Spinal cord (tissue), 10 donors: ENCODE measurements at places on chromosomes 1 and 21. TPM values are rescaled to one million over a fixed set of nuclear protein-coding genes. Genes with fewer than 3 reads are reported as not detected.

OR10Z1 gene
- not detected for total RNA-seq

A3GALT2 gene
- not detected for total RNA-seq

LRRC53 gene
- 0.06 TPM for total RNA-seq

HSD3B1 gene
- 0.61 TPM for total RNA-seq

KPRP gene
- total RNA-seq = not detected

TBX15 gene
- 5.5 TPM for total RNA-seq

ADGRB2 gene
- 37.7 TPM for total RNA-seq

- H3K36me3 ChIP-seq = peaks cover 23% of the 10 kb centered on the region
- DNase-seq = no peak
- H3K4me1 ChIP-seq = no peaks in the 10 kb centered on the region
- no peak overlapping the region for H3K27ac ChIP-seq
- H3K4me3 ChIP-seq = no peak overlapping the region
Measured at GRCh38 chr1:229454056-229454455, 20.2 kb upstream of the ACTA1 start.

DNA sequence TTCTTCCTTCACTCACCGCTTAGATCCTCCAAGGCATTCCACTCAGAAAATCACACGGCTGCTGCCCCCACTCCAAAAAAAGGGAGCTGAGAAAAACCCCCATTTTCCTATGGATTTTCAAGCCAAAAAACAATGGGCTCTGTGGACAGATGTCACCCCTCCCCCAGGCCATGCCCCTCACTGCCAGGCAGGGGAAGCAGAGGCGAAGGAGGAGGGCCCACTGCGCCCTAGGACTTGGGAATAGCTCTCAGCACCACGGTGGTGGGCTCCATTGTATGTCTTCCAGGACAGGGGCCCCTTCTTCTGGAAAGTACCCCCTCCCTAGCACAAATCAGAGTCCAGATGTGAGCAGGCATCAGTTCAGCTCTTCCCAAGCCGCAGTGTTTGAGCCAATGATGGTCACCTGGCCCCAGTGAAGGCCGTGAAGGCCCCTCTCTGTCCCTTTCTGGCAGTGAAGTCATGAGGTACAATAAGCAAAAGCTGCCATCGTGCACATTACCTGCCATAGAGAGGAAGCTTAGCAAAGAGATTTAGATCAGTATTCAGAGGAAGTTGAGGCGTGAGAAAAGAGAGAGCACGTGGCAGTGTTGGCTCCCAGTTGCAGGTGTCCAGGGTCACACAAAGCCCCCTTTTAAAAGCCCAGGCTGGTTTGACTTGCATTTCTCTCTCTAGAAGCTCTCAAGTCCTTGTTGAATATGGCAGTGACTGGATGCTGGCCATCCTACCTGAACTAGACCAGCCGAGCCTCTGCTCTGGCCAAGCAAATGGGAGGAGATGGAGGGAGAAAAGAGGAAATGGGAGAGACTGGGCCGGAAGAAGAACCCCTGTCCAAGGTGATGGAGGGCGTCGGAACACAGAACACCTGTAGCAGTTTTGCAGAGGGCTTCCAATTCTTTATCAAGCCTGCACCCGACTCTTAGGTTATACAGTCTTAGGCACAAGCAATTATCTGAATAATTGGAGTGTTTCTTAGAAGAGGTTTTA, 149.0 kb downstream of the TOMM20 start:
- peak overlapping the region; percentile 55 for H3K27ac ChIP-seq
- H3K27me3 ChIP-seq = no peaks in the 10 kb centered on the region
- no peak for DNase-seq
- no peak overlapping the region for H3K4me3 ChIP-seq

DNA sequence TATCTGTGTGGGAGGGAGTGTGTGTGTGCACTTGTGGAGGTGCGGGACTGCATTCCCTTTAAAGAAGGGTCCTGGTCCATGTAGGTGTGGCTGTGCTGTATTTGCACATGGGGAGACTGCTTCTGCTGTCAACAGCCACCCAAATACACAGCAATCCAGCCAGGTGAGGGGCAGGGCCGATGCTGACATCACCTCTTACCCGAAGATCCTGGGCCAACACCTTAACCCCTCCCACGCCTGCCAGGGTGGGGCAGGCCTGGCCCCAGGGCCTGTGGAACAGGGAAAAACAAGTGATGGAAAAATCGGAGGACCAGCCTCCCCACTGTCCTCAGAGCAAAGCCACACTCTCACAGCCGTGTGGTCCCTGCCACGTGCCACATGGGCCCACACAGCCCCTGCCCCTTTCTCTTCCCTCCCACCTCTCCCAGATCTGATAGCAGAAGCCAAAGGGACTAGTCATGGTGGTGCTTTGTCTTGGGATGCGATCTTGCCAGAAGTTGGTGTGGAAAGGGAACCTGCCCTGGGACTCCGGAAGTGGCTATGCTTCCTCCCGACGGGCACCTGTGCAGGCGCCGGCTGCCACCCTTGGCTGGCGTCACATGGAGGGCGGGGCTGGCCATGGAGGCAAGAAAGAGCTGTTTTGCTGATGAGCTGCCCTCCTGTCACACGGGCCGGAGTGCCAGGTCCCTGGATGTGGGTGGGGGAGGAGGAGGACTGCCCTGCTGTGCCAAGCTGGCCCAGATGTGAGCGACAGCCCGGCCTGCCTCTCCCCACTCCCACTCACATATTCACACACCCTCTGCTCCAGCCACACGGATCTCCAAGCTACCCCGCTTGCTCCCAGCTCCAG, 7.8 kb upstream of the CASZ1 start:
- no peak for DNase-seq
- H3K36me3 ChIP-seq = no peaks in the 10 kb centered on the region
- H3K4me3 ChIP-seq = no peak overlapping the region
- H3K27me3 ChIP-seq = peaks cover 35% of the 10 kb centered on the region
- peaks cover under 1% of the 10 kb centered on the region for H3K4me1 ChIP-seq

GRCh38 chr1:27365372-27366112, 1.2 kb downstream of the MAP3K6 start:
- peaks cover 30% of the 10 kb centered on the region for H3K4me1 ChIP-seq
- H3K27me3 ChIP-seq = peaks cover 13% of the 10 kb centered on the region
- DNase-seq = no peak
- peak overlapping the region; percentile 96 for H3K27ac ChIP-seq
- peak overlapping the region; percentile 72 for H3K4me3 ChIP-seq

GRCh38 chr1:67732750-67733151, 47.8 kb downstream of the GADD45A start:
- peak overlapping the region; percentile 4 for H3K27ac ChIP-seq
- H3K36me3 ChIP-seq = no peaks in the 10 kb centered on the region
- no peak overlapping the region for H3K4me3 ChIP-seq
- H3K27me3 ChIP-seq = no peaks in the 10 kb centered on the region
- H3K4me1 ChIP-seq = peaks cover 15% of the 10 kb centered on the region

DNA sequence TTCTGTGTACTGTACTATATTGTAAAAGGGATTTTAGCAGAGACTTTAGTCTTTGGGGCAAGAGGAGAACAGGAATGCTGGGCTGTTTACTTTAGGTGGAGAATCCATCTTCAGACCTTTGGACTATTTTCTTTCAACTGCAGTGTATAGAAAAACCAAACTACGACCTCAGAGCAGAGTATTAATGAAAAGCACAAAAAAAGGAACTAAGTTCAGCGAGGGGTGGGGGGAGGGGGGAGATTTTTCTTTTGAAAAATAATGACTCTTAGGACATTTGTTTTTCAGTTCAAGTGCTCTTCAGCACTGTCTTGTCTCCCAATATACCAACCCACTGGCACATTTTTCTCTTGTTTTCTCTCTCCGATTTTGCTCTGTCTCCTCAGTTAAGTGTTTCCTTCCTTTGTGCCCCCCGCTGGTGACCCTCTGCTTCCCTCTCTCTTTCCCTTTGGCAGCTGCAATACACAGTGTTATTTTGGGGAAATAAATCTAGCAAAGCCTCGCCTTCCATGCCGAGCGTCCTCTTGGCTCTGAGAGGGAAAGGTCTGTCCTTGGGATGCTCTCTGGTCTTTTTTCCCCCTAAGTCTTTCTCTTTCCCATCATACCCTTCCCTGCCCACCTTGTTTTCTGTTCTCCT, 44.8 kb downstream of the ACP6 start:
- DNase-seq = no peak
- H3K4me3 ChIP-seq = no peak overlapping the region
- no peaks in the 10 kb centered on the region for H3K27me3 ChIP-seq

DNA sequence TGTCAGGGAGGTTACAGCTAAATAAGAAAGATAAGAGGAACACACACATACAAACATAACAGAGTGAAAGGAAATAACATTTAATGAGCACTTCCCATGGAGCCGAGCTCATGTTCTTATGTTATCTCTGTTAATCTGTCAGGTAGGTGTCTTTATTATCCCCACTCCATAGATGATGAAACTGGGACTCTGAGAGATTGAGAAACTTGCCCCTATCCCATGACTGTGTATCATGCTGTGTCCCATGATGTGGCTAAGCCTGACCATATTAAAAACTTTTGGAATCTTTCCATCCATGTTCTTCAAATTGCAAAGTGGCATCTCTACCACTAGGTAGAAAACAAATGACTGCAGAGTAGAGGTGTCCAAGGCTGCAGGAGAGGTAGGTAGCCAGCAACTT, 285.2 kb upstream of the SGIP1 start:
- H3K4me3 ChIP-seq = no peak overlapping the region
- peaks cover 11% of the 10 kb centered on the region for H3K4me1 ChIP-seq
- DNase-seq = no peak
- no peak overlapping the region for H3K27ac ChIP-seq
- H3K27me3 ChIP-seq = no peaks in the 10 kb centered on the region

- H3K27ac ChIP-seq = no peak overlapping the region
- no peak for DNase-seq
- H3K4me3 ChIP-seq = no peak overlapping the region
- no peaks in the 10 kb centered on the region for H3K4me1 ChIP-seq
- H3K36me3 ChIP-seq = no peaks in the 10 kb centered on the region
Measured at GRCh38 chr1:15399710-15400109, 10.0 kb upstream of the EFHD2 start.

- peaks cover 31% of the 10 kb centered on the region for H3K4me1 ChIP-seq
- H3K4me3 ChIP-seq = peak overlapping the region; percentile 68
- H3K27me3 ChIP-seq = peaks cover 1% of the 10 kb centered on the region
- peak overlapping the region; percentile 15 for H3K27ac ChIP-seq
- H3K36me3 ChIP-seq = peaks cover 42% of the 10 kb centered on the region
- no peak for DNase-seq
Measured at GRCh38 chr1:2411801-2412394, 466 bp downstream of the PEX10 start.

DNA sequence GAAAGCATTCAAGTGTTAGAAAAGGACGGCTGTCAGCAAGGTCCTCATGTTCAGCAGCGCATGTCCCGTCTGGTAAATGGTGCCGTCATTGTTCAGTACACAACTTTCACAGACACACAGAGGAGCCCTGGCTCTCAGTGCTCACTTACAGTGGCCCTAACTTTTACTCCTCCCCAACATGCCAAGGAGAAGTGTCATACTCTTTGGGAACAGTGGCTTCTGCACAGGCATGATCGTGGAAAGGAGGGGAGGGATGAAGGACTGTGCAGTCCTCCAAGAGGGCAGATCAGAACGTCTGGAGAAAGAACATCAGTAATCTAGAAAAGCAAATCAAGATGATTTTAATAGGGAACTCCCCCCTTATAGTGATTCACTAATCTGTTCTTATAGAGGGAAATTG, 3.8 kb upstream of the GRHL3 start:
- no peak overlapping the region for H3K27ac ChIP-seq
- DNase-seq = no peak
- peaks cover 20% of the 10 kb centered on the region for H3K27me3 ChIP-seq
- H3K36me3 ChIP-seq = no peaks in the 10 kb centered on the region
- H3K4me3 ChIP-seq = no peak overlapping the region

GRCh38 chr1:24161270-24161669, 18.3 kb upstream of the IL22RA1 start:
- no peaks in the 10 kb centered on the region for H3K4me1 ChIP-seq
- no peak overlapping the region for H3K27ac ChIP-seq
- DNase-seq = no peak
- peaks cover 4% of the 10 kb centered on the region for H3K36me3 ChIP-seq
- no peaks in the 10 kb centered on the region for H3K27me3 ChIP-seq

DNA sequence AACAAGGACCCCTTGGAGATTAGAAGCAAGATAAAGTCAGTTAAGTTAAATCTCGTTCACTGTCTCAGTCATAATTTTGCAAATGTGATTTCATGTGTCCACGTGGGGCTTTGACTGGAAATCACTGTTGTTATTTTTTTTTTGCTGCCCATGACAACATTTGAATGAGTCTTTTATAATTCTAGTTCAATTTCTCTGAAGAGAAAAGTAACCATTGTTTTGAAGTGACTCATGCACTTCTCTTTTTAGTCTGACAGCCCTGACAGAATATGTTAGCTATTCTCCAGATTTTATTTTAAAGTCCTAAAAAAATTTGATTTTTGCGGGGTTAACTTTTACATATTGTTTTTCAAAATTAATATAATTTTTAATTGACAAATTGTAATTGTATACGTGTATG, 30.7 kb upstream of the NLRP3 start:
- DNase-seq = no peak
- no peaks in the 10 kb centered on the region for H3K36me3 ChIP-seq
- no peaks in the 10 kb centered on the region for H3K27me3 ChIP-seq
- H3K4me3 ChIP-seq = no peak overlapping the region

- no peak overlapping the region for H3K4me3 ChIP-seq
- no peak overlapping the region for H3K27ac ChIP-seq
- DNase-seq = no peak
- H3K4me1 ChIP-seq = no peaks in the 10 kb centered on the region
- H3K36me3 ChIP-seq = no peaks in the 10 kb centered on the region
Measured at GRCh38 chr1:56688522-56689026, 43.5 kb downstream of the PRKAA2 start.

GRCh38 chr1:6352138-6352563, 41.4 kb downstream of the ACOT7 start:
- H3K36me3 ChIP-seq = peaks cover 48% of the 10 kb centered on the region
- H3K27ac ChIP-seq = no peak overlapping the region
- peaks cover 64% of the 10 kb centered on the region for H3K4me1 ChIP-seq

- H3K27ac ChIP-seq = peak overlapping the region; percentile 96
- H3K4me1 ChIP-seq = no peaks in the 10 kb centered on the region
- H3K4me3 ChIP-seq = peak overlapping the region; percentile 82
- H3K27me3 ChIP-seq = no peaks in the 10 kb centered on the region
- DNase-seq = no peak
Measured at GRCh38 chr1:193105821-193106177, 585 bp upstream of the GLRX2 start.
